ENCODE measurements at places on chromosomes 12 and 14.

DNA sequence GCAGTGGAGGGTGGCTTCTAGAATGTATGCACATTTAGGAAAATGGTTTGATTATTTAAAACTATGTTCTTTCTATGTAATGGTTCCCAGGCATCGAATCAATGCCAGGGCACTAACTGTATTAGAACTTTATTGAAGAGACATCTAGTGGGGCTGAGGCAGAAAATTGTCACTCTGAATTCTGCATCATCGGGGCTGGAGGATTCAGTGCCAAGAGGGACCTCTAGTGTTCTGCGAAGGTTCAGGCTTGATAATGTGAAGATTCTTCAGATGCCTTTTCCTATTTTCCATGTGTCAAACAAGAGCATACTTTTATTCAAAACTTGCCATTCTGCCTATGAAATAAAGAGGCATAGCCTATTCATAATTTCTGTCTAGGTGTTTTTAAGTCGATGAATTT, 146.3 kb downstream of the CAND1 start:
- peak; percentile 79 for DNase-seq

- DNase-seq = peak; percentile 37
Observed at GRCh38 chr12:78002878-78003277, 172.2 kb downstream of the NAV3 start.

DNA sequence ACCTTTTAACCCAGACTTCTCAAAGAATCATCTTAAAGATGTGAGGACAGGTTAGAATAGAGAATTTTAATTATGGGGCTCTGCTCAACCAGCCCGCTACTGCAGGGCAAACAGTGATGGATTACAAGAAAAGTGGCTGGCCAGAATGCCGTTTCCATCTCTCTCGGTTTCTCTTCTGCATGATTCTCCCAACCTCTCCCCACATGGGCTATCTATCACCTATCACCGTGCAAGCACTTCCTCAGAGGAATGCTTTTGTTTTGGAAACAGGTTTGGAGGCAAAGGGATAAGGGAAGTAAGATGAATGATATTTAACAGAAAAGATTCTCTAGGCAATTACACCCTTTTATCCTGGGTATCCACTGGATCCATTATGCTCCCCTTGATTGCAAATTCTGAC, 37.4 kb upstream of the PHC1 start:
- no peak for DNase-seq

DNA sequence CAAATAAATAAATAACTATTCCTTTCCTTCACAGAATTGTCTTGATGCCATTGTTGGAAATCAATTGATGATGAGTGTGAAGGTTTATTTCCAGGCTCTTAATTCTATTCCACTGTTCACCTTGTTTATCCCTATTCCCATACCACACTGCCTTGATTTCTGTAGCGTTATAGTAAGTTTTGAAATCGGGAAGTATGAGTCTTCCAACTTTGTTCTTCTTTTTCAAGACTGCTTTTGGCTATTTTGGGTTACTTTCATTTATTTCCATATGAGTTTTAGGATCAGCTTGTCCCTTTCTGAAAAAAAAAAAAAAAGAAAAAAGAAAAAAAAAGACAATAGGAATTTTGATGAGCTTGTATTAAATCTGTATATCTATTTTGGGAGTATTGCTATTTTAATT, 9.3 kb upstream of the CDK2AP1 start:
- no peak for DNase-seq

GRCh38 chr12:50419112-50419909, 18.6 kb downstream of the LARP4 start:
- no peak for DNase-seq

- no peak for DNase-seq
Observed at GRCh38 chr12:31106101-31106803, 32.6 kb downstream of the DDX11 start.

- DNase-seq = peak; percentile 46
Observed at GRCh38 chr14:95133282-95133681, 24.0 kb downstream of the DICER1 start.

- peak; percentile 68 for DNase-seq
Observed at GRCh38 chr14:50944647-50945413, 547 bp upstream of the PYGL start.

- no peak for DNase-seq
Observed at GRCh38 chr14:73754911-73755360, 40.8 kb upstream of the PNMA1 start.

DNA sequence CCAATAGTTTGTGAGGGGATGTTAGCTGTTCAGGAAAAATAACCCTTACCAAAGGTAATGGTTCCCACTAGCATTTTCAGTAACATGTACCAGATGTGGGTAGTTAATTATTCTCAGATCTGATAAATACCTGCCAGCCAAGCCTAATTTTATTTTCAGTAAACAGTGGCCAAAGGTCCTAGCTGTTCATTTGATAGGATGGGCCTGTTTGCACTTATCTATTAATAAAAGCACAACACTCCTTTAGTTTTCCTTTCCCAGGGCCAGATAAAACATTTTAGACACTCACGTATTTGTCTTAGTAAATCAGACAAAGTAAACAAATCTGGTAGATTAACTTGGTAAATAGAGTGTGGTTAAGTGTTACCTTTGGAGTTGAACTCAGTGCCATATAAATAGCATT, 345.1 kb downstream of the RAD51B start:
- no peak for DNase-seq

GRCh38 chr12:18751866-18752265, 13.9 kb downstream of the CAPZA3 start:
- no peak for DNase-seq

DNA sequence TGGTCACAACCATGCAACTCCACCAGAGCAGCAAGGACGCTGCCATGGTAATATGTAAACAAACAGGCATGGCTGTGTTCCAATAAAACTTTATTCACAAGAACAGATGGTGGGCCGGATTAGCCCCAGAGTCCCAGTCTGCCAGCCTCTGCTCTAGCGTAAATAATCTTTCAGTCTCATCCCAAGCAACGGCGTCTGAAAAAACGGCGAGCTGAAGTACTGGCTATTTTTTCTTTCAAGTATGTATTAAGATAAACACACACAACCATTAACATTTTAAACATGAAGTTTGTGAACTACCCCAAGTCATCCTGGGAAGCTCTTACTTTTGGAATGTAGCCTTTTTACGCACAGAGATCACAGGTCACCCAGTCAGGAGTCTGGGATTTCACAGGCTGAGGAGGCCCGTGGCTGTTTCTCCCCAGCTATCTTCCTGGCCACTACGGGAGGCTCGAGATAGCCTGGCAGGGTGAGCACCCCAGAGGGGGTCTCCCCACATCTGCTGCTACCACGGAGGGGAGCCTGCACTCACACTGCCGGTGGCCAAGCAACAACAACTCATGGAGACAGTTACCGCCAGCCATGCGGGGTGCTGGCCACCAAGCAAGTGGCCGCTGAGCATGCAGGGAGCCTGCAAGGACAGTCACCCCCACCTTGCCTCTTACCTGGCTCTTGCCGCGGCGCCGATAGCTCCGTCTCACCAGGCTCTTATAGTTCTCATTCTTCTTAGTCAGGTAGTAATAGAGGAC, 124.6 kb downstream of the RFLNA start:
- no peak for DNase-seq

GRCh38 chr14:98958632-98959031, 313.4 kb downstream of the BCL11B start:
- DNase-seq = no peak

- peak; percentile 67 for DNase-seq
Observed at GRCh38 chr14:32417956-32418552, 89.0 kb downstream of the AKAP6 start.

- DNase-seq = no peak
Observed at GRCh38 chr14:50829489-50830043, 1.4 kb downstream of the NIN start.

GRCh38 chr12:119328111-119328510, 6.4 kb upstream of the CCDC60 start:
- DNase-seq = peak; percentile 60

GRCh38 chr12:108584456-108585065, 13.3 kb downstream of the TMEM119 start:
- no peak for DNase-seq

DNA sequence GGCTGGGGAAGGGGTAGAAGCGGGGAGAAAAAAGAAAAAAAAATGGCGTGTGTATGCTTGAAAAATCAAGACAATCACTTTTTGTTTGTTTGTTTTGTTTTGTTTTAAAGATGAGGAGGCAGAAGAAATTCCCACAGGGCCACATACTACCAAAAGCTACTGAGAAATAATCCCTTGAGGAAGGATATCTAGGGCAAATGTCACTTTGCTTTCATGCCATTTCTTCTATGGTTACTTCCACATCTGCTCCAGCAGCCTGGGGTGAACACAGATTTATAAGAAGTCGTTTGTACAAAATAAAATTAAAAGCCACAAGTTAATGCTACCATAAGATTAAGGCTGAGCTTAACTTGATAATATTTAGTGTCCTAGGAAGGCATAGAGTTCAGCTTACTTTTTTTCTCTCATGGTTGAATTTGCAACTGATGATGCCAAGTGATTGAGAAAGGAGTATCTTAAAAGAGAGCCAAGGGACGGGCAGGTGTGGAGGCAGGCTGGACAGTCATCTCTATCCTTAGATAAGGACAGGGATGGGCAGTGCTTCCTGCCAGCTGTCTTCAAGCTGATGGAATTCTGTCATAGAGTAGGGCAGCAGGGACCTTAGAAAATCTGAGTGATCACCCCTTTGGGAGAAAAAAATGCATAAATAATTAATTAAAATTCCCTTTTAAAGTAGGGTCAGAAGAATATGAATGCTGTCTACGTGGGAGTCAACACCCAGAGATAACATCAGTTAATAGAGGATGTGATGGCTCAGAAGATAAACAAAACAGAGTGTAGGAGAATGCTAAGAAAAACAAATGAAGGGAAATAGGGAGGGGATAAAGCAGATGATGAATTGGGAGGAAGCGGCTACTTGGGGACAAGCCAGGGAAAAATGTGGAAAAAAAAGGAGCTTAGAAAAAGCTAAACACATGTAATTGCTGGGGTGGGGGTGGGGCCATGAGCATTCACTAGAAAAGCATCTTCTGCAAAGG, 57.1 kb downstream of the DYRK2 start:
- DNase-seq = no peak

DNA sequence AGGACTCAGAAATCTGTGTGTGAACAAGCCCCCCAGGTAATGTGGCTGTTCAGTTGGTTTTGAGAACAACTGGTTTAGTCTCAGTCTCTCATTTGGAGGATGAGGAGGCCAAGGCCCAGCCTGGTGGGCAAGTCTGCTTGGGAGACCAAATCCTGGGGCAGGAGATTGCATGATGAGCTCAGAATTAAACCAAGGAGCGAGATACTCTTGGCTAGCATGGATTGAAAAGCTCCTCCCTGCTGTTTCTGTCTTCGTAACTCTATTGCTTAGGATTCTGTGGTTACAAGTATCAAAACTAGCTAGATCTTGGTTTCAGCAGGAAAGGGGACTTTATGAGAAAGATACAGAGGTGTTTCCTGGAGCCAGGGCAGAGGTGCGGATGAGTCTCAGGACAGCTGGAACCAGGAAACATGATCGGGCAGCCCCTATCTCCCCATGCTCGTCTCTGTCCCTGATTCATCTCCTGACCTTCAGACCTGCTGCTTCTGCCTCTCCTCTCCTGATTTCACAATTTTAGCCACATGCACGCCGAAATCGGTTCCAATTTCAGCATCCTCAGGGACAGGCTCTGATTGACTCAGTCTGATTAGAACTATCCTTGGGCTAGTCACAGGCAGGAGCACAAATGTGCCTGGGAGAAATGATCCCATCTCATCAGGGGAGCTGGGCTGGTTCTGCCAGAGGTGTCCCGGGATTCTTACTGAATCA, 40.2 kb upstream of the RIN3 start:
- no peak for DNase-seq

- DNase-seq = peak; percentile 30
Observed at GRCh38 chr12:67354966-67355365, 85.8 kb downstream of the CAND1 start.

DNA sequence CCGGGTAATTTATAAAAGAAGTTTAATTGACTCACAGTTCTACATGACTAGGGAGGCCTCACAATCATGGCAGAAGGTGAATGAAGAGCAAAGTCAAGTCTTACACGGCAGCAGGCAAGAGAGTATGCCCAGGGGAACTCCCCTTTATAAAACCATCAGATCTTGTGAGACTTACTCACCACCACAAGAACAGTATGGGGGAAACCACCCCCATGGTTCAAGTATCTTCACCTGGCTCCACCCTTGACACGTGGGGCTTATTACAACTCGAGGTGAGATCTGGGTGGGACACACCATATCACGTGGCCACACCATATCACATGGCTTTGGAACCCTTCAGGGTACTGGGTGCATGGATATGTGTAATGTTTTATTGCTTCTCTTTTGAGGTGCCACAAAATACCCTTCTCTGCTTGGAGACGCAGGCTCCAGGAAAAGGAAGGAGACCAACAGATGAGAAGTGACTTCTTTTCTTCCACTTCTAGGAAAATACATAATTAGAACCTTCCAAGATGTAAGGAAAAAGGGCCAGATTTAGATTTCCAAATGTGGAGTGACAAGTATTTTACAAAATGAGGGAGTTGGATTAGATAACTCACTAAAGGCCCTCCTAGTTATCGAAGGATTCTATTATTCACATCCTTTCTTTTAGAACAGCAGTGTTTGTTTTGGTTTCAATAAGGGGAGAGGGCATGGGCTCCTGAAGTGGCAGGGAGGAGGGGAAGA, 33.1 kb upstream of the ETFBKMT start:
- no peak for DNase-seq

GRCh38 chr12:31533470-31533869, 57.5 kb downstream of the DENND5B start:
- no peak for DNase-seq

DNA sequence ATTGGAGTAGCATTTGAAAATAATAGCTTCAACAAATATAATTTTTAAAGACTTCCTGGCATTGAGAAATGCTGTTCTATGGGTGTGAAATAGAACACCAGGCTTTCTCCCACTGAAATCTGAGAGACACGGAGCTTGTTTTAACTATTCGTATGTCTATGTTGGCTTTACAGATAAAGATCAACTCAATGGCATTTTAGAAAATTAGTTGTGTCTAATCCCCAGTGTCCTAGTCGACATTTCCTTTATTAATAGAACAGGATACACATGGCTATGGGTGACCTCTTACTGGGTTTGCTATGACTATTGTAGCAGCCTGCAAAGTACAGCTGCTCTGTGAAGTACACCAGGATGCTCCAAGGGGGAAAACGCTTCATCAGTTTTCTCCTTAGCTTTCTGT, 159.3 kb downstream of the SLC25A21 start:
- DNase-seq = no peak

GRCh38 chr12:86254399-86255107, 1.6 kb downstream of the MGAT4C start:
- no peak for DNase-seq

DNA sequence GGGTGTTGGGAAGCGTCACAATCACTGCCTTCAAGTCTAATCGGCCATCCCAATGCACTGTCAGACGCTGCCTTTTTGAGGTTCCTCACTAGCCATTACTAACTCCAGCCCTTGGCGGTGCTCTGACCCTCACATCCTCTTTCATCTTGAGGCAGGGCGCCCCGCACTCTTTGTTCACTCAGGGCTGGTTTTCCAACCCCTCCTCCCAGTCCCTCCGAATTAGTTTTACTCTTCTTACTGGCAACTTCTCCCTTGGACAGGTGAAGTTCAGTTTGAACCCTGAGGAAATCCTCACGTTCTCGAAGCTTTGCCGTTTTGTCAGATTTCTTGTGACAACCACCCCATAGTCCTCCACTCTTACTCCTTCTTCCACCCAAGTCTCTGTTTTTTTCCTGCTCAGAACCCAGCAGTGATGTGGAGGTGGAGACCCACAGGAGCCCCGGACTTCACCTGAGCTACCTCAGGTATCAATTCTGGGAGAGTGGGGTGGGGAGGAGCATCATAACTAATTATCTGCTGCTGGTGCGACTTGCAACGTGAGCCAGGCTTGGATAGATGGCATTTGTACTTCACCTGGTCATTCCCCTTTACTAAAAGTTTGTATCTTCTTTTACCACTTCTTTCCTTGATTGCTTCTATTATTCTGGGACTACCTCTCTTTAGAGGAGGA, 757 bp downstream of the ZC3H10 start:
- no peak for DNase-seq

Data from SK-MEL-5 (cell line).